ENCODE measurements at places on chromosomes 2 and 18.

- no peak for DNase-seq
Observed at GRCh38 chr2:33498291-33498956, 22.0 kb downstream of the RASGRP3 start.

DNA sequence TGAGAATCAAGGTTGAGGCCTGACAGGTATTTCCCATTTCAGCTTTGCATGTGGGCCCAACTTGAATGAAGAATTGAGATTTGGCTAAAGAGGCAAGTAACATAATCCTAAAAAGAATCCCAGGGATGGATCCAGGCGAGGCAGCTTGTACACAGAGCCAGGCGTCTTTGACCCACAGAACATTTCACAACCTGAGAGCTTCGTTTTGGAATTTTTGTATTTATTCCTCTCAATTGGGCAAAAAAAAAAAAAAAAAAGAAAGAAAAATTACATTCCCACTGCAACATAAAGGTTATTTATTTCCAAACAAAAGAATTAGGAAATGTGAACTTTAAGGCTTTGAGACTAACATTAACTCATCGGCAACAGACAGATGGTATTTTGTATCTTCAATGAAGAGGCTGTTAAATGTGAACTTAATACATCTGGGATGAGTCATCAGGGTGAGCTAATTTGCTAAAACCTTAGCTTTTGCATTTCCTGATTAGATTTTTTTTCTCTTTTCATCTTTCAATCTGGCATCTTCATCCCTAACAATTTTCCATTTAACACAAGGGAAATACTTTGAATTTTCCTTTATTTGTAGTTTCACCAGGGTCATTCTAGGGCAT lies 478.5 kb upstream of the TNP1 start:
- no peak for DNase-seq

DNA sequence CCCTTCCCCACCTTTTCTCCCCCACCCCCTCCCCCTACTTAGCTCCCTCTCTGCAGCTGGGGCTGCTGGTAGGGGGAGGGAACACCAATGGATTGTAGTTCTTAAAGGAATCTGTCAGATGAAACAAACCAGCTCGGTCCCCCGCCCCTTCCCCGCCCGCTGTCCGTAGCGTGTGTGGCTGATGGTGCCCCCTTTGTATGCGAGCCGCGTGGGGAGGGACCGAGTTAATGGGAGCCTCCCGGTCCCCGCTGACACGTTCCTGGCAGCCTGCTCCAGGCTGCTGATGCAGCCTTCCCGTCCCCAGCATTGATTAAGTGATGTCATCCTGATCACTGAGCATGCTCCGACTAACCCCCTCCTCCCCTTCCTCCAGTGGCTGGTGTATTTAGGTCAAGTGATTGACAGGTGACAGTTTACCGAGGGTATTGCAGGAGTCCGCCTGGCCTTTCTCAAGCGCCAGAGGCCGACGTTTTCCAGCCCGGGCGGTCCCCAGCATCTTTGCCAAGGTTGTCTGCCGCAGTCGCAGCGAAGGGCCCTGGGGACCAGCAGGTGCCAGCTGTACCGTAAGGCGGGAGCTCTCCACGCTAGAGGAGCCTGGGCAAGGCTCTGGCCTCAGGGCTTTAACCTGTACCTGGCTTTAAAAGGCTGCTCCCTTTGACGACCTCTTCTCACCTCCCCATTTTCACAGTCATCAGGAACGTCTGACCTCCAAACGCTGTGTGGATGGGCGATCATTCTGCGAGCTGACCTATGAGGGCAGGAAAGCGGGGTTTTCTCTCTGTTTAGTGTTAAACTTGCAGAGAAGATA lies 1.8 kb downstream of the KIF5C start:
- DNase-seq: peak; percentile 55

DNA sequence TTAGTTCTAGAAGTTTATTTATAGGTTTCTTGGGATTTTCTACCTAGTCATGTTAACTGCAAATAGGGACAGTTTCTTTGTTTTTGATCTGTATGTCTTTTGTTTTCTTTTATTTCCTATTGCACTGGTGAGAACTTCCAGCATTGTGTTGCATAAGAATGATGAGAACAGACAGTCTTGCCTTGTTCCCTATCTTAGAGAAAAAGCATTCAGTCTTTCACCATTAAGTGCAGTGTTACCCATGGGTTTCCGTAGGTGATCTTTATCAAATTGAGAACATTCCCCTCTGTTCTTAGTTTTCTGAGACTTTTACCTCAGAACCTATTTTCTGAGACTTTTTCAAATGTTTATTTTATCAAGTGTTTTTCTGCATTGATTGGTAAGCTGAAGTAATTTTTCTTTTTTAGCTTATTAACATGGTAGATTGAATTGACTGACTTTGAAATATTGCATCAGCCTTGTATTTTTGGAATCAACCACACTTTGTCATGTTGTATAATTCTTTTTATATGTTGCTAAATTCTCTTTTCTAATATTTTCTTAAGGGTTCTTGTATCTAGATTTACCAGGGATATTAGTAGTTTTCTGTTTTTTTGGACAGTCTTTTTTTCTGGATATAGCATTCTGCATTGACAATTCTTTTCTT lies 17.2 kb downstream of the MFSD6 start:
- no peak for DNase-seq

DNA sequence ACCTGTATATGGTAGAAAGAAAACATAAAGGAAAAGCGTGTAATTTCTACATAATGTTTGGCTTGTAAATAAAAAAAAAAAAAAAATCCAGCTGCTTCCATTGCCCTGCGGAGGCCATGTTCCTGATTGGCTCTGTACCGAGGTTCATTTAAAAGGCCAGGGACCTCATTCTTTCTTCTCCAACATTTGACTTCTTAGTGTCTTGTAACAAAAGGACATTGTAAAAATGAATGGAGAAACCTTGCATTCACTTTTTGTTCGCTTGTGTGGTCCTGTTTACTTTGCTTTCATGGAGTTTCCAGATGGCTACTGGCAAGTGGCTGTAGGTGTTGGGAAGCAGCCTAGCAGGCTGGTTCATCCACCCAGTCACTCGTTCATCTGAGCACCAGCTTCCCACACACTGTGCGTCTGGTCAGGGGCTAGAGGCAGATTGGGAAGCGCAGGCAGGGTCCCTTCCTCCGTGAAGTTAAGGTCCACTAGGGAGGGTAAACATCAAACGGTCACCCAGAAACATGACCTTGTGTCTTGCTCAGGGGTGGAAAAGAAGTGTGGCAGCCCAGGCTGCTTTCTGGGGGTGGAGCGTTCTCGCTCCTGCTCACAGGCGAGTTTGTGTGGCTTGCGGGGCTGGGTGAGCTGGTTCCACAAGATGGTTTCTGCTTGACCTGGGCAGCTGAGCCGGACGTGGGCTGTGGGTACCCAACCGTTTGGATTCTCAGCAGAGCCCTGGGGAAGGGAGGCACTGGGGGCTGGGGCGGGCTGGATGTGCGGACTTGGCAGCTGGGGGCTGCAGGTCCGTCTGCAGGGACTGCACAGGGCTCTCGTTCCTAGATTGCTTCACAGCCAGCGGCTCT lies 260.7 kb downstream of the AGAP1 start:
- no peak for DNase-seq

DNA sequence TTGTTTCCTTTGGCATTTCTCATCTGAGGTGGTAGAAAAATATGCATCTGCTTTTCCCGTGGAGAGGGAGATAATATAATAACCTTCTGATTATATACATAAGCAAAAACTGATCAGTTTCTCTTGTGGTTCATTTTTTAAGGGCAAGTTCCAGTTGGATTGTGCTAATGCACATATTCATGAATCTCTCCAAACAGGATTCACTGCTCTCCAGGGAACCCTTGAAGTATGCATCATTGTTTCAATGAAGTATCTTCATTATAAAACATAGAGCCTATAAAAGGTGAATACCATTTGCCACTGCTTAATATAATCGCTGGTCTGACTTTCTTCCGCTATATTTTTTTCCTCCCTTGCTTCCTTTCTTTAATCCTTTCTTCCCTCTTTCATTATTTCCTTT lies 384.7 kb downstream of the FIGN start:
- DNase-seq: no peak

- no peak for DNase-seq
Observed at GRCh38 chr18:11514267-11514666, 95.1 kb upstream of the SLC35G4 start.

GRCh38 chr2:98517636-98518035 lies 73.0 kb downstream of the INPP4A start:
- DNase-seq: no peak

DNA sequence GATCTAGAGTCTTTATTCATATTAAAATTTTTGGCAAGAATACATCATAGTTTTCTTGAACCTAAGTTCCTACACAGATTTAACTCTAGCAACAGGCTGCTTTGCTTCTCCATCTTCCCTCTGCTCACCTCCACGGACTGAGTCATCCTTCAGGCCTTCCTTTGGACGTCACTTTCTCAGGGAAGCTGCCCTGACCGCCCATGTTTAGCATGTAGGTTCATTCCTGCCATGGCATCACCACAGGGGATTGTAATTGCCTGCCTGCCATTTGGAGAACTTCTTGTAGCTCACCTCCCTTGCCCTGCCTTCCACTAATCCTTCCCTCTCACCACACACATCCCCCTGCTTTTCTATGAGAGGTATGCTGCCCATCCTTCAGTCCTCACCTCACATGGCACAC lies 43.9 kb upstream of the B3GNT2 start:
- DNase-seq: no peak

- no peak for DNase-seq
Observed at GRCh38 chr2:149330127-149331022, at the start of gene LYPD6. Gene LYPD6 (plus strand): TSS chr2:149330587. CDS start chr2:149437709, 107,122 bp downstream.

DNA sequence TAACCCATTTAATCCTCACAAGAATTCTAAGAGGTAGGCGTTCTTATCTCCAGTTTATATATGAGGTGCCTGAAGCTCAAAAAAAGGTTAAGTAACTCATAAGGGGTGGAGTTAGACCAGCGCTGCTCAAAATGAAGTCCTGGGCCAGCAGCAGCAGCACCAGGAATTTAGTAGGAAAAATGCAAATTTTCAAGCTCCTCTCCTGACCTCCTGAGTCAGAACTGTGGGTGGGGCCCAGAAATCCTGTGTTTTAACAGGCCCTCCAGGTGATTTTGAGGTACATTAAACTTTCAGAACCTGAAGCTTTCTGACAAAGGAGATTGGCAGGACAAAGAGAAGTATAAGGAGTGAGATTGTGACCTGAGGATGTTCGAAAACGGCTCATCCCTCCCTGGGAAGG lies 66.0 kb upstream of the CCDC85A start:
- no peak for DNase-seq

DNA sequence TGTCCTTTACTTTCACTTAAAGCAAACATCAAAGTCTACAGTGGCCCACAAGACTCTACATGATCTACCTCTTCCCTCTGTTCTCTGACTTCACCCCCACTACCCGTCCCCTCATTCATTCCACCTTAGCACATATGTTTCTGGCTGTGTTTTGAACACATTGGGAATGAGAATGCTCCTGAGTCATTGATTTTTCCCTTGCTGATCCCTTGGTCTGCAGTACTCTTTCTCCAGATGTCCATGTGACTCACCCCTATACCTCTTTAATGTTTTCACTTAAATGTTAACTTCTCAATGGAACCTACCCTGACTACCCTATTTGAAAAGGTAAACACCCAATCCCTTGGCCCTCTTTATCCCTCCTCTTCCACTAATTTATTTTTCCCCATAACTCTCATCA lies 30.7 kb upstream of the FRZB start:
- DNase-seq: no peak

DNA sequence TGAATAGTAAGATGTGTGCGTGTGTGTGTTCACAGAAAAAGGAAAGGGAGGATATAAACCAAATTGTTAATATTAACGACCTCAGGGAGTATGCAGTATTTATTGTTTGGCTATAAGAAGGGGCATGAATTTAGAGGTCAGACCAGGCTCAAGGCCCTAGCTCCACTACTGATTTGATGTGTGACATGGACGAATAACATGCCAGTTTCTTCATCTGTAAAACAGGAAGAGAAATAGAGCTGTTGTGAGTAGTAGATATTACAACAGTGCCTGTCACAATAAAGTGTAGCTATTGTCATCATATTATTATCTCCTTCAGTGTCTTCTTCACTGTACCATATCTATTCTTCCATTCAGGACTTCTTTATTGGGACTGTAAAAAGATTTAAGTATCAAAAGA lies 4.1 kb upstream of the MAT2A start:
- DNase-seq: no peak

All from CD8-positive, alpha-beta T cell (primary cell).